Nucleus accumbens (tissue), 56 donors: ENCODE measurements at places on chromosomes 11 and 22.

DNA sequence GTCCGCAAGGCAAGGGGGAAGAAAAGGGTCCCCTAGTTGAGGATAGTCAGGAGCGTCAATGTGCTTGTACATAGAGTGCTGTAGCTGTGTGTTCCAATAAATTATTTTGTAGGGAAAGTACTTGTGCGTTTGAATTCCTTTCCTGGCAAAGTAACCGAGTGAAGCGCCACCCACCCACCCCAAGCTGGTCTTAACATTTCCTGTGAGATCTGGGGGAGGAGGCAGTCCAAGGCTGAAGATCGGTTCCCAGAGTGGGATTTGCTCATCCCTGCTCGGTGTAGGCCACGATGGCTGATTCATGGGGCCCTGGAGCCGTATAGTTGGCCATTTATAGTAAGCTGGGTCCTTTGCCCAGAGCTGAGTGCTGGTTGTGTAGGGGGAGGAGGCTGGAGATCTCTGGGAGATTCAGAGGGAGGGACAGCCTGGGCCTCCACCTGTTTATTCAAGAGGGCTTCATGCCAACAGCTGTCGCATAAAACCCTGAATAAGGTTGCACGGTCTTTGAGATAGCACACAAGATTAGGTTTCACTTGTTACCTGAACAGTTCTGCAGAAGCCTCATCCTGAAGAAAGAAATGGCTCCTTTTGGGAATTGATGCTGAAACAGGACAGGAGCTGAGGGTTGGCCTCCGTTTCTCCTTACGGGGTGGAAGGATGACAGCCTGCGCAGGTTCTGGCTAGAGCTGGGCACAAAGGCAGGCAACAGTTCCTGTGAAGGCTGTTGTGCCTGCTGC, 2.4 kb downstream of the ATF4 start:
- no peak for DNase-seq

DNA sequence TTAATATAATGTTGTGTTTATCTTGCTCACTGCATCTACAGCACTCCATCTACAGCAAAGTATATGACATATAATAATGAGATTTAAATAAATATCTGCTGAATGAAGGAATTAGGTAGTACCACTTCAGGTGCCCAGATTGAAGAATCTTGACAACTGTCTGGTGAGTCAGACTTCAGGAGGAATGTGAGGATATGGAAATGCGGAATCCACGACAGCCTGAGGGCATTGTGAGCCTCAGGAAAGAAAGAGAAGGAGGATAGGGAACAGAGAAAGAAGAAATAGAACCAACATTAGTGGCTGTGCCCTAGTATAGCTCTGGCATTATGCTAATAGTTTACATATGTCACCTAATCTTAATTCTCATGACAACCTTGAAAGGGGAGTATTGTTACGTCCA, 304.4 kb downstream of the AASDHPPT start:
- DNase-seq = no peak

GRCh38 chr22:39935612-39936011, 24.6 kb upstream of the TMA7B start:
- no peak for DNase-seq

GRCh38 chr11:95501761-95502266, 270.8 kb upstream of the SESN3 start:
- no peak for DNase-seq

- no peak for DNase-seq
Observed at GRCh38 chr11:62573006-62573591, 592 bp downstream of the EEF1G start.
